ENCODE measurements at places on chromosomes 6 and 20. TPM values are rescaled to one million over a fixed set of nuclear protein-coding genes. Genes with fewer than 3 reads are reported as not detected.

DNA sequence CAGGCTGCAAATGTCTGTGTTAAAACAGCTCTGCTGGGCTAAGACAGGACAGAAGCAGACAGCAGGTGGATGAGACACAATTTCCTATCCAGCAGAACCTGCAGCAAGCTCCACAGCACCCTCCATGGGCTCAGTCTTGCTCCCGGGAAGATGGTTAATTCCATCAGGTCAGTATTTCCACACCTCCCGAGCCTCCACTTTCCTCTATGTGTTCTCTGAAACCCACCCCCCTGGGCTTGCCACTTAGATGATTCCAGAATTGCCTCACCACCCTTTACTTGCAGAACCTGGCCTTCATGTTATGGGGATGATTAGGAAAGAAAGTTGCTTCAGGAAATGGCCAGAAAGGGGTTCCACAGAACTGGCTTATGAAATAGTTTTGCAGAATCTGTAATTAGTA is 43.8 kb downstream of the ERMARD start:
- no peak for DNase-seq

The SLC52A3 gene
- 6.5 TPM for total RNA-seq

GRCh38 chr6:100806296-100806695 is 74.8 kb downstream of the ASCC3 start:
- DNase-seq, result no peak

DNA sequence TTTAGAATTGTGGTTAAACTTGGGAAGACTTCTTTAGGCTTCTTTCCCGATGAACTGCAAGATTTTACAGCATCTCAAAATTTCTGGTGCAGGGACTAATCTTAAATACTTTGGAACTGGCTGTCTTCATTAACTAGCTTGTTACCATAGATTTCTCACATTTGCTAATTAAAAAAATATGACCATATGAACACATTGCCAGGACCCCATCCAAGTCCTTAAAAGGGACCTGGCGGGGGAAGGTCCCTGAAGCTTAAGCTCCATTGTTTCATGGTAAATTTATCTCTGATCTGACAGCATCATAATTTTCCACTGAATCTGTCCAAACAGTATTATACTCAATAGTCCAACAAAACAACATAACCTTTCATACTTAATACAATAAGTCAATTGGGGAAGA is 517.8 kb upstream of the FLRT3 start:
- DNase-seq, result no peak

The DEFB124 gene
- not detected for total RNA-seq

DNA sequence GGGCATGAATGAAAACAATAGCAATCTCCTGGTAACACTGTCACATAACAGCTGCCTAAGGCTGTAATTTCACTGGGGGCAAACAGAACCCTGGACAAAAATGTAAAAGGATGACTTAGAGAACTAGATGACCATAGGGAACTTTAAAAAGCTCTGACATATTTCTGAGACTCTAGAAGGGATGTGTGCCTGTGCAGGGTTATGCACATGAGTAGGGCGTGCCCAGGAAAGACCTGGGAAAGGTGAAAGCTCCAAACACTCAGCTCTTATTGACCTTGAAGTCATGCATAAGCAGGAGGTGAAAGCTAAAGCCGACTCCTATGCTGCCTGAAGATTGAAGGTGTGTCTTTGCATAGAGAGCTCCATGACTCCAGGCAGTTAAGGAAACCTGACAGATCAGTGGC is 118.4 kb upstream of the BTBD3 start:
- DNase-seq, result no peak

DNA sequence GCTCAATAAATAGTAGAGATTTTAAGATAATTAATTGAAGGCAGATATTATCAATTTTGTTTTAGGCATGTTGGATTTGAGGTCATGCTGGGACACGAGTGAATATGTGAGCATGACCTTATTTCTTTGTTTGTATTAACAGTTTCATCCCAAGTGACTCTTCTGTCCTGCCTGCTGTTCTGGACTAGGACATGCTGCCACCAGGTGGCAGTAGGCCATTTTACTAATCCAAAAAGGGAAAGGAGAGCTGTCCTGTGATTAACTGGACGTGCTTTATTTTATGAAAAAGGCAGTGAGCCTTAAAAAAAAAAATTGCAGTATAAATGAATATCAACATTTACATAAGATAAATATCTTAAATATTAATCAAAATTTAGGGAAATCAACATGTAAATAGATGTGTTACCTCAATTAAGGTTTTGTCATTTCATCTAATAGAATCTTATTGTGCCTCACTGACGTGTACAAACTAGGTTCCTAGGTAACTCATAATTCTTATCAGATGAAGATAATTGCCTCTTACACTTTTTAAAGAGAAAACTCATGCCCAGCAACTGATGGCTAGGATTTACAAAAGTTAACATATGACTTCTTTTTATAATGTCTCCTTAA is 49.8 kb downstream of the FRK start:
- DNase-seq, result peak; percentile 69

- DNase-seq, result no peak
Measured at GRCh38 chr6:77313595-77313994, 149.7 kb downstream of the HTR1B start.

GRCh38 chr20:41011551-41012067 is 17.0 kb upstream of the TOP1 start:
- DNase-seq, result no peak

DNA sequence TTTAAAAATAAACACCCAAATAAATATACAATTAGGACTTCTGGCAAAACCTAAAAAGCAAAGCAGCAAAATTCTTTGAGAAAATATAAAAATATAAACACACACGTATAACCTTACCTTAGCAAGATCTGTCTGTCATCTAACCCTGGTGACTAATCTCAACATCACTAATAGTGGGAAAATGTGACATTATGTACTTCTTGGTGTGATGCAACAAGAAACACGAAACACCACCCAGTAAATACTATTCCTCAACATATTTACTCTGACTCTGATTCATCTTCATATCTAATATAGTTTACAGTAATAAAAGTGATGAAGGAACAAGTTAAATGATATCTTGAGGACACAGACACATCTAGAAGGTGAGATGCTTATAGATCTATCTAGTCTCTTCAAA is 332.6 kb upstream of the MANEA start:
- no peak for DNase-seq

The TP53INP2 gene
- total RNA-seq, result 0.84 TPM

DNA sequence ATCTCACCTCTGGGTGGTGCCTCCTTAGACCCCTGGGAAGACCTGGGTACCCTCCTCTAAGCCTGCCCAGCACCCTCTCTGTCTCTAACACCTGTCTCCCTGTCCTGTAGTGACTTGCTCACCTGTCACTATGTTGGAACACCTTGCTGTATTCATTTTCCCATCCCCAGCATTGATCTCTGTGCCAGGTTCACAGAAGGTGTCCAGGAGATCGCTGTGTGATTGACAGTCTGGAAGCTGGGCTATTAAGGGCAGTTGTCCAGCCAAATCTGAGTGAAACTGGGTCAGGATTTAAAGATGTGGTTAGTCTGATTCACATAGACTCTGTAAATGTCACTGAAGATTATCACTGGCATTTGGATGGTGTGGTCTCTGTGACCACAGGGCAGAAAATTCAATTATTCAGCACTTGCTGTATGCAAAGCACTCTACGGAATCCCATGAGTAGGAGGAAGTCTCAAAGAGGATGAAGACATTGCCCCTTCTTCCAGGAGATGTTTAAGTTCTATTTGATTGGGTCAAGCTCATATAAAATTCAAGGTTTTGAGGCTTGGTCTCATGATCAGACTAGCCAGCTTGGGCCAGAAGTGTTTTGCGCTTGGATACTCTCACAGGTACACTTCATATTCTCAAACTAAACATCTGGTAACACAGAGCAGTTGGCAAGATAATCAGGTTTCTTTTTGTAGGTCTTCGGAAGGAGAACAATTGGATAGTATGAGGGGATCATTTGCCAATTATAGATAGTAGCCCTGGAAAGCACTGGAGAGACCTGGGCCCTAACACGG is 57.8 kb upstream of the TAGAP start:
- no peak for DNase-seq

DNA sequence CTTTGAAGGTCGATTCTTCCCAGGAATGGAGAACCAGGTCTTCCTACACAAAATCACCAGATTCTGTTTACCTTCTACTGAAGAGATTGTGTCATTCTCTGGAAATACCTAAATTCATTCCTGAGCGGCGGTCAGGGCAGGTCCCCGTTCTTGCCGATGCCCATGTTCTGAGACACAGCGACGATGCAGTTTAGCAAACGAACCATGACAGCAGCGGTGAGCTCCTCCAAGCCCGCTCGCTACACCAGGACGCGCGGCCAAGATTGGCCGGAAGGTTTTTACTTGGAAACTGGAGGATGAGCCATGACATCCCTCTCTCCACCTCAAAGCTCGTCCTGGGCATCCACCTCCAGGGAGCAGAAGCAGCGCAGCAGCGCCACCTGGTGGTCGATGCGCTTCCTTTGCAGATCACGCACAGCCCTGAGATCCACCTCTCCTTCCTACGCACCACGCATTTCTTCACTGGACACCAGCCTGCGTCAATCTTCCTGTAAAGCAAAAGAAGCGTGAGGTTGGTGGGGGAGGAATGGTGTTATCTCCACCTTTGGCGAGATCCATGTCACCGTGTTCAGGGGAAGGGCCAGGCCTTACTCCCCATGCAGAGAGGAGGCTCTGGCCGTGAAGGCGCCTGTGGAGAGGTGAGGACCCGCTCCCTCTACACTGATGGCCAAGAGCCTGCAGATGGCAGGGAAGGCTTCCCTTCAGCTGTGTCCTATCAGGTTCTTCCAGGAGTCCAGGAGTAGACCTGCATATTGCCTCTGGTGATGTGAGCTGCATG is 9.9 kb upstream of the HLA-B start:
- DNase-seq, result peak; percentile 90

GRCh38 chr20:10625641-10626040 is 48.2 kb downstream of the JAG1 start:
- DNase-seq, result no peak

The CUL7 gene
- total RNA-seq, result 39.2 TPM

DNA sequence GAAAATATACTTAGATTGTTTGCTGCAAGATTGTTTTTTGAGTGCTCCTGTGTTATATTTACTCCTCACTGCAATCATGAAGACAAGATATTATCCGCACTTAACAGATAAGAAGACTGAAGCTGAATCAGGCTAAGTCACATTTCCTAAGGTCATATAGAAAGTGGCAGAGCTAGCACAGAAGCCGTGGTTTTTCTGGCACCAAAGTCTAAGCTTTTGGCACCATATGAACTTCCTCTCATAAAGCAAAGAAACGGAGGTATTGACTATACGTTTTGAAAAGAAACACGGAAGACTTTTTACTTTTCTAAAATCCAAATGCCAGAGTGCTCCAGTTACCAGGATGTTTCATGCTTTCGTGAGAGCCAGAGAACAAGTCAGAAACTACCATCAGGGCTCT is 9.3 kb upstream of the DTD1 start:
- no peak for DNase-seq

DNA sequence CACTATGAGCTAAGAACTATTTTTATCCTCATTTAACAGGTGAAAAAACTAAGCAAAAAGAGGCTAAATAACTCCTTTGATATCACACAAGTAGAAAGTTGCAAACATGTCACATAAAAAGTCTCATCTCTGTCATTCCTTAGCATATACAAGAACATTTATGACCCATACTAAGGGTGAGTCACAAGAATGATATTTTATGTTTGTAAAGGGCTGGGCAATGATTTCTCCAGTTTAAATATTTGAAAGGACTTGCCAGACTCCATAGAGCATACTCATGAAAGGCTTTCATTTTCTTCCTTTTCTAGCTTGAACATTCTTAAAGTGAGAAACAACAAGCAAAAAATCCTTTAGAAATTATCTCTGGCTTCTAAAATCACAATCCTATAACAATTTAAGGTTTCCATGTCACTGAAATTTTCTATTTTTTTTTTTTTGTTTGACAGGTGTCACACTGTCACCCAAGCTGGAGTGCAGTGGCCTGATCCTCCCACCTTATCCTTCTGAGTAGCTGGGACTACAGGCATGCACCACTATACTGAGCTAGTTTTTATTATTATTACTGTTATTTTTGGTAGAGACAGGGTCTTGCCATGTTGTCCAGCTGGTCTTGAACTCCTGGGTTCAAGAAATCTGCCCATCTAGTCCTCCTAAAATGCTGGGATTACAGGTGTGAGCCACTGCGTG is 338.0 kb upstream of the KHDRBS2 start:
- no peak for DNase-seq

- DNase-seq, result peak; percentile 17
Measured at GRCh38 chr20:21505161-21505809, 8.6 kb downstream of the NKX2-2 start.

DNA sequence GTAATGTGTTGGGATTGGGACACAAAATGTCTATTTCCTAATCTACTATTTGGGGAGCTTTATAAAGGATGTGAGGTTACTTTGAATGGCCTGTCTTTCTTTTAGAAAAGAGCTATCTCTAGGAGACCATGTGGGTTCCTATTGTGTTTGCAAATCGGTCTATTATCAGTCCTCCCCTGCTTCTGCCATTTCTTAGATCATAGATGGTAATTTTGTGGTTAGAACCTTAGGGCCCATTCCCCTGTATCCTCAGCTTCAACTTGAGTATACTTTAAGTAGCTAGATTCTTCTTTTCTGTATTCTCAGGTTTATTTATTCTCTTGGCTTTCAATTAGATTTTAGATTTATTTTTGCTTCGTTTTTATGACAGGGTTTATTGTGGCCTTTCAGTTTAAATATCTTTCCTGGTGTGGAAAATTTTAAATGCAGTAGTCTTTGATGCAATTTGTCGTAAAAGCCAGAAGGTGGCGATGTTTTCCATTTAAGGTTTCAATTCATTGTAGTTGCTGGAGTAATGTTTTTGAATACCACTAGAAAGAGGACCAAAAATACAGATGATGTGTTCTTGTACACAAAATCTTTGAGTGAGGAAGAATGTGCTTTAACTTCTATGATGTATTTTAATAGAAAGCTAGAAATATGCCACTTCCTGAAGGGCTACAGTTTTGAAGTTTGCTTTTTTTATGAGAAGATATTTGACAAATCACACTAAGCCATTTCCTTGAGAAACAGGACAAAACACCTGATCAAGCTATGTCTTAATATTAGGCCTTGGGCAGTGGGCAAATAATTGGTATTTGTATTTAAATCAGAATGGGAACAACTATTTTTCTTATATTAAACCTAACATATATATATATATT is 20.3 kb downstream of the TBPL1 start:
- peak; percentile 58 for DNase-seq

DNA sequence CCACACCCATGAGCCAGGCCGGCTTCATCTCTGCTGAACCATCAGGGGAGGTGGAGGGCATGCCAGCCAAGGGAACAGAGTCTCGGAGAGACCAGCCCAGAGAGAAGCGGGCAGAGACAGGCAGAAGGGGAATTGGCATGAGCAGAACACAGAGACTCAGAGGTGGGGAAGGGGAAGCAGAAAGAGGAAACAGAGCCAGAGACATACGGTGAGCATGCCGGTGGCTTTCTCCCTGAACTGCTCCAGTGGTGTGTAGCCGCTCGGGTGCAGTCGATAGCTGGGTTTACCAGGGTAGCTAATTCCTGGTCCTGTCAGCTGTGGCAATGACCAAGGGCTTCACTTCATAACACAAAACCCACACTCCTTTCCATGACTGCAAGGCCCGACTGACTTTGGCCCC is 83.6 kb upstream of the CCDC167 start:
- DNase-seq, result no peak
